ENCODE measurements at places on chromosomes 2 and 18.

GRCh38 chr2:112018846-112019245 lies 36.2 kb upstream of the TMEM87B start:
- no peak for DNase-seq

- no peak for DNase-seq
Measured at GRCh38 chr2:218256612-218257350, 4.0 kb upstream of the GPBAR1 start.

DNA sequence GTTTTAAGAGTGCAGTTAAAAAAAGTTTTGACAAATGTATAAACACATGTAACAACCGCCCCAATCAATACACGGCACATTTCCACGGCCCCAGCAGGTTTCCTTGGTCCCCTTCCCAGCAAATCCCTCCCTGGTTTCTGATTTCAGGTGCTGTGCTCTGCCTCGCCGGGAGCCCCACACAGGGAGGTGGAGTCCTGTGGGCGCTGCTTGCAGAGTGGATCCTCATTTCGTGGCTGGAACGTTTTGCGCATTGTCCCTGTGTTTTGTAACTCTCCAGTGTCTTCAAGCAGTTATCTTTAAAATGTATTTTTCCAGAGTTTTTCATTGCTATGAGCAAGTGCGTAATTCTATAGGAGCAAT lies 124.8 kb downstream of the GALR1 start:
- no peak for DNase-seq

GRCh38 chr2:232772531-232772930 lies 3.8 kb downstream of the KCNJ13 start:
- DNase-seq = no peak

- no peak for DNase-seq
Measured at GRCh38 chr18:73927496-73927895, 220.1 kb downstream of the FBXO15 start.

GRCh38 chr2:240787521-240788472 lies 32.2 kb downstream of the KIF1A start:
- no peak for DNase-seq

DNA sequence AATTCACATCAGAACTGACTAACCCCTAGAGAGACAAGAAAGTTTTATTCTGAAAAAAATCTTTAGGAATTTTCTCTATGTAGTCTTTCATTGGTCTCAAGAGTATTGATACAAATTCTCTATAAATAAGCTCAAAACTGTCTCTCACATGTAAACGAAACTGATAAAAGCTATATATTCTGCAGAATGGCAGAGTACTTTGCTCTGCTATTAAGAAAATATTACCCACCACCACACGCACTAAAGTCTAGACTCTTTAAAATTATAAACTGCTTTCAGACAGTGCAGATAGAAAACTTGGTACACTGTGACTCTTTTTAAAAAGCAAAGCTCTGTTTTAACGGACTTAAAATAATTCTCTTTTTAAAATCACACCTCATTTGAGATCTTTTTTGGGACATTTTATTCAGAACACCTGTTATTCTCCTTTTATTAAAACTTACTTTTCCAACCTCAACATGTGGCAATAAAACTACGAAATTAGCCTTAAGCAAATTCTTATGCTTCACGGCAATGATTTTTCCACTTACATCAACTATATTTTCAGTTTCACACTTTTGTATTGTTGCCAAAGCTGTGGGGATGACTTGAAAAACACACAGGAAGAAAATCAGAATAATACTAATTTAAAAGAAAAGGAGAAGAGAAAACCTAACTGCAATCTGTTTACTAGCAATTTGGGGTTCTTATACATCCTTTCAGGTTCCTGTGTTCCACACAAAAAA lies 58.0 kb downstream of the CCDC88A start:
- no peak for DNase-seq

GRCh38 chr2:36556842-36557241 lies 41.1 kb downstream of the FEZ2 start:
- no peak for DNase-seq

DNA sequence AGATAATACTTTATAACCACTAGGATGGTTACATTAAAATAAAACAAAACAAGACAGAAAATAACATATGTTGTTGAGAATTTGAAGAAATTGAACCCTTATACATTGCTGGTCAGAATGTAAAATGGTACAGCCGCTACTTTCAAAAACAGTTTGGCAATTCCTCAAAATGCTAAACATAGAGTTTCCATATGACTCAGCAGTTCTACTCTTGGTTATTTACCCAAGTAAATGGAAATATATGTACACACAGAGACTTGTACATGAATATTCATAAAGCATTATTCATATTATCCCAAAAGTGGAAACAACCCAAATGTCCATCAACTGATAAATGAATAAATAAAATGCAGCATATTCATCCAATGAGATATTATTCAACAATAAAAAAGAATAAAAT lies 92.5 kb upstream of the LRATD1 start:
- DNase-seq = no peak

DNA sequence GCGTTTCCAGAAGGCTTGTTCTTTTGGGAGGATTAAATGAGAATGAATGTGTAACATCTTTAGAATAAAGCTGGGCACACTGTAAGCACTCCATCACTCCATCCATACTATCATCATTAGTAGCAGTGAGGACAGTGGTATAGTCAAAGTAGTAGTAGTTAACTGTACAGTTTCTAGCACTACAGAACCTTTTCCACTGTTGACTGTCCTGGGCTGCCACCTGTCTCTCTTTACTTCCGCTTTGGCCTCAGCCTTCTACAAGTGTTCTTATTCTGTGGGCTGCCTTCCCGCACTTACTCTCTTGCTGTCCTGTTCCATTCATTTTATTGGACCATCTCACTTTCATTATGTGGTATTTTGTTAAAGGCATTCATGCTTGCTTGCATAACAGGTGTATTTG lies 3.3 kb downstream of the SLC9A2 start:
- no peak for DNase-seq

GRCh38 chr2:172808156-172808555 lies 72.5 kb downstream of the RAPGEF4 start:
- no peak for DNase-seq

GRCh38 chr2:30661173-30662107 lies 145.8 kb downstream of the CAPN13 start:
- no peak for DNase-seq

DNA sequence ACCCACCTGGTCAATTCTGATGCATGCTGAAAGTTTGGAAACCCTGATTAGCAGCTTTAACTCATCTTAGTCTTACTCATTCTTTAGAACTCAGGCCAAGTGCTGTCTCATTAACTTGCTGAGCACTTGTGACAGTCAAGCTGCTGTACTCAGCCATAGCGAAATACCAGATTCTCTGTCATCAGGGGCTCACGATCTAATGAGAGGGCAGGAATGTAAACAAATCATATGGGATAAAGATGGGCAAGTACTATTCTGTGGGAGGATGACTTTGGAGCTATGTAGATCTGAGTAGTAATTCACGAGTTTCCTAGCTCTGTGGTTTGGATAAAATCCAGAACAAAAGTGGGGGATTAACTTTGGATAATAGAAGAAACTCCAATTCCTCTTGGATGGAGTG lies 376.6 kb downstream of the HRH4 start:
- no peak for DNase-seq

- DNase-seq = no peak
Measured at GRCh38 chr2:241522477-241522876, 14.1 kb upstream of the STK25 start.

GRCh38 chr2:168712053-168712452 lies 90.4 kb upstream of the NOSTRIN start:
- no peak for DNase-seq

GRCh38 chr2:121052023-121052422 lies 233.0 kb downstream of the TFCP2L1 start:
- DNase-seq = no peak

DNA sequence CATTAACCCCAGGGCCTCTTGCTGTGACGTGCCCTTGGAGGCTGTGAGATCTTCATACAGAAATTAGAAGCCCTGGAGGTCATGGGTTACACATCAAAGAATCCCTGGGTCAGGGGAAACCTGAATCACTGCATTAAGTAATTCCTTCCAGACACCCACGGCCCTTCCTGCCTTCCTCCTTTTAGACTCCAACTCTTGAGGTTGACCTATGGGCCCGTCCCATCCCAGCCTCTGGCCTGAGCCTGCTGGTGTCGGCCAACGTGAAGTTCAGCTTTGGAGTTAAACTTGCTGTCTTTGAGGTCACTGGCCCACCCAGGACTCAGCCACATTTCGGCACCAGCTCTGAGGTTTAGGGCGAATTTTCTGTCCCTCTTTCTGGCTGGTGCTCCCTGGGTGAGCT lies 198.3 kb downstream of the ACKR3 start:
- DNase-seq = no peak
